Activated CD4-positive, alpha-beta T cell treated with anti-CD3 and anti-CD28 coated beads for 24 hours (primary cell): ENCODE measurements at places on chromosomes 7 and 10.

DNA sequence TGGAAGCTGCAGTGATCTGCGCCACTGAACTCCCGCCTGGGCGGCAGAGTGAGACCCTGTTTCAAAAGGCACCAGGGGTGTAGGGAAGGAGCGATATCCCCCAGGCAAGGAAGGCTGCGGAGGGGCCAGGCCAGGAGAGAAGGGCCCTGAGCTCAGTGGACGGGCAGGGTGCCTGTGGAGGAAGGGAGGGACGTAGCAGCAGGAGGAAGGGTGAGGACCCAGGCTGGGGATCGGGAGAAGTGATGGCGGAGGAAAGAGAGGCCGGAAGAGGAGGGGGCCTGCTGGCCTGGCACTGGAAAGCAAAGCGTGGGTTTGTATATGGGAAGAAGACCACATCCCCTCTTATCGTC is 45.6 kb downstream of the ALOX5 start:
- no peak for DNase-seq

DNA sequence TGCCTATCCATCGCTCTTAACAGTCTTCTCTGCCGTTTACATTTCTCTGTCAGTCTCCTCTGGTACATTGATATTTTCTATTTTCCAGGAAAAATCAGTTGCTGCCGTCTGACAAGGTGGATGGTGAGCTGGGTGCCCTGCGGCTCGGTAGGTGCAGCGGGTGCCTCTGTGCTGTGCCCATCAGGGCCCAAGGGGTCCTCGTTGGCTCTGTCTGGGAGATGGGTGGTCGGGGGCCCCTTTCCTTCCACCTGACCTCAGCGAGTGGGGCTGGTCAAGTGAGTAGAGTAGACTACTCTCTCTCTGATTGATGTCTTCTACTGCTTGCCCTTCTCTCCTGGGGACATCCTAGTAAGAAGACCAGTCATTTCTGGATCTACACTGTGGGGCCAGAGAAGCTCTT is 57.4 kb downstream of the MINDY4 start:
- no peak for DNase-seq

GRCh38 chr7:26525398-26526264 is 234.0 kb downstream of the SNX10 start:
- DNase-seq: no peak

DNA sequence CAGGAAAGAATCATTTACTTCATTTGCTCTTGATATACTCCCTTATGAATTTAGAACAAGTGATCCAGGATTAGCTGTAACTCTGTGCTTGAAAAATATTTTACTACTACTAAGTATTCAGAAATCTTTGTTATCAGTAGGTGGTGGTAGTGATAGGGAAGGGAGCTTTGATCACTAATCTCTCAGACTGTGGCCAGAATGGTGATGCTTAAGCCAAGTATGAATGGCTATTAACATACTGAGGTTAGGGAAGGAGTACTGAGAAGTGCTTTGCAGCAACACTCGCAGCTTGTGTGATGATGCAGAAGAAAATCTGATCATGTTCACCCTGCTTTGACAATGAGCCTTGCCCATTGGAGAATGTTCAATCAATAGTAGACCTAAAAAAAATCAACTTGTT is 29.3 kb downstream of the AP3M1 start:
- no peak for DNase-seq

DNA sequence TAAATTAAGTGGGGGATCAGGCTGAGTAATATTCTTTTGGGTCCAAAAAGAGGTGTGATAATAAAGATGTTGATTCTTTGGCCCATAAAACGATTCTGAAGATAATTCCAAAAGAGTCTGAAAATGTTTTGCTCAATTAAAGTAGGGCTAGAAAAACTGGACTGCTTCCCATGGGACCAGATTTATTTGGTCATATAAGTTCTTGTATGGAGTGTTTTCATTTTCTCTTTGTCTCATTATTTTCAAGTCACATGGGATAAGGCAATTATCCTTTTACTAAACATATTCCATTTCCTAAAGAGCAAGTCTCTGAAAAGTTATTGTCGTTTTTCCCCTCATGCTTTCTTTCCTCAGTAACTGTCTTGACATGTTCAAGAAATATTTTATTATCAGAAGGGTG is 41.5 kb downstream of the CDK6 start:
- no peak for DNase-seq

- no peak for DNase-seq
These were observed 20.0 kb upstream of the CRYGN start for GRCh38 chr7:151459726-151460473.

- DNase-seq: no peak
These were observed 234.6 kb upstream of the CCDC6 start for GRCh38 chr10:60140651-60141632.

- no peak for DNase-seq
These were observed 41.6 kb downstream of the SLC16A9 start for GRCh38 chr10:59668096-59668495.

DNA sequence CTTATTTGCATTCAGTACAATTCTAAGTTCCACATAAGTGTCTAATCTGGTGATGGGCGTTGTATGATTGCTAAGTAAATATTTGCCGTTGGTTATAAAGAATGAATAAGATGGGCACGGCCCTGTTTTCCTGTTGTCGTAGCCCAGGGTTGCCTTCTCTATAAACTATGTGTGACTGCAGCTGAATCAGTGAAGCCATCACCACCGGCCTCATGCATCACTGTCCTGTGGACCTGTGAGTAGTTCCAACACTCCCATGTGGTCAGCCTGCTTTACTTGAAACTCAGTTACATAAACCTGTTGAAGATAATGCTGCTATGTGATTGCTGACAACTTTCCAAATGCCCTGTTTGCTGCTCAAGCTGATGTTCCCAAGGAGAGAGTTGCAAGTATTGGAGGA is 21.6 kb upstream of the KLF6 start:
- no peak for DNase-seq

- no peak for DNase-seq
These were observed 350.3 kb downstream of the GALNT17 start for GRCh38 chr7:71482284-71482683.

DNA sequence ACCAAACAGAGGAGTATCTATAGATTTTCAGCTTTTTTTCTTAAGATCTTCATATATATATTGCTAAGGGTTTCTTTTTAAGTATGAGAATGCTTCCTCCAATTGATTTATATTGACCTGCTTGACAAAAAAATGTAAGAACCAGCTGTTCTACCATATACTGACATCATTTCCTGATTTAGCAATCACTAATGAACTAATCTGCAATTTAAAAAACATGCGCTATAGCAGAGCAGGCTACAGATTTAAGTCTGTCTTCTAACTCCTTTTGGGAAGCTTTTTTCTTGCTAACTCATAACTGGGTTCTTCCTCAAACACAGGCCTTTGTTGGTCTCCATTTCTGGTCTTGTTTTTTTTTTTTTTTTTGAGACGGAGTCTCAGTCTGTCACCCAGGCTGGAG is 33.2 kb downstream of the ABCC2 start:
- DNase-seq: no peak

DNA sequence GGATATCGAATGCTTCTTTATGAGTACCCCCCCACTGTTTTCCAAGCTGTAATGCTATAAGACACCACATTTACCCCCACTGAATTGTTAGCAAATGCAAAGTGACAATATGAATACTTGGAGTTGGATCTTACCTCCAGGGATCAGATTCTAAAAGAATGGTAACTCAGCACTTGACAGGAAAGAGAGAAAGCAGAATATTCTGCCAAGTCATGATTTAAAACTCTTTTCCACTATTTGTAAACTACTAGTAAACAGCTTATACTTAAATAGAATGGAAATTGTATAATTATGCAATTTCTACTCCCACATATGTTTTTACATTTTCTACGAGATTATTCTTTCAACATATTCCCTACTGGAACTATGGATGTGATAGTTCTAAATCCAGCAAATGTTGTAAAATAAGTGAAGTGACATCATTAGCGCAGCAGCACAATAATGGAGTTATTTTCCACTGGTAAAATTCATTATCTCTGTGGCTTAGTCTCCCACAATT is 56.0 kb upstream of the TFEC start:
- DNase-seq: no peak

GRCh38 chr10:76451911-76452310 is 1020.5 kb downstream of the LRMDA start:
- no peak for DNase-seq

- DNase-seq: no peak
These were observed 1324.5 kb downstream of the XPNPEP1 start for GRCh38 chr10:108598831-108599230.

DNA sequence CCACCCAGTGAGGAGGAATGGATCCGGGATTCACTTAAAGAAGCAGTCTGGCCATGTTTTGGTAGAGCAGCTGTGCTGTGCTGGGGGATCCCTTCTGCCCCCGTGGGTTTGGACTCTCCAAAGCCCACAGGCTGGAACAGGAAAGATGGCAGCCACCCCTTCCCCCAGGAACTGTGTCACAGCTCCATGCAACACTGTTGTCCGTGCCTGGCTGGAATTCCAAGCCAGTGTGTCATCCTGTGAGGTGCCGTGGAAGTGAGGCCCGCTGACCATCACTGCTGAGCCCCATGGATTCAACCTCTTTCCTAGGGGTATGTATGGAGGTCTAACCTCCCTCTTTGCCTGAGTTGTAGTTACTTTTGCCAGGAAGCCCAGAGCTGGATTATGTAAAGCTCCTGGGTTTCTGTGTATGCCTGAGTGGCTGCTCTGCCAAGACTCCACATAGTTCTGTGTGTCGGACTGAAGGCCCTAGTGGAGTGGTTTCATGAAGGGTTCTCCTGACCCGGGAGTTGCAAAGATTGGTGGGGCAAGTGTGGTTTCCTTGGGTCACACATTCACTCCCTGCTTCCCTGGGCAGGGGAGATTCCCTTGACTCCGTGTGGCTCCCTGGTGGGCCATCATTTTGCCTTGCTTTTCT is 35.1 kb upstream of the PCGF5 start:
- no peak for DNase-seq

DNA sequence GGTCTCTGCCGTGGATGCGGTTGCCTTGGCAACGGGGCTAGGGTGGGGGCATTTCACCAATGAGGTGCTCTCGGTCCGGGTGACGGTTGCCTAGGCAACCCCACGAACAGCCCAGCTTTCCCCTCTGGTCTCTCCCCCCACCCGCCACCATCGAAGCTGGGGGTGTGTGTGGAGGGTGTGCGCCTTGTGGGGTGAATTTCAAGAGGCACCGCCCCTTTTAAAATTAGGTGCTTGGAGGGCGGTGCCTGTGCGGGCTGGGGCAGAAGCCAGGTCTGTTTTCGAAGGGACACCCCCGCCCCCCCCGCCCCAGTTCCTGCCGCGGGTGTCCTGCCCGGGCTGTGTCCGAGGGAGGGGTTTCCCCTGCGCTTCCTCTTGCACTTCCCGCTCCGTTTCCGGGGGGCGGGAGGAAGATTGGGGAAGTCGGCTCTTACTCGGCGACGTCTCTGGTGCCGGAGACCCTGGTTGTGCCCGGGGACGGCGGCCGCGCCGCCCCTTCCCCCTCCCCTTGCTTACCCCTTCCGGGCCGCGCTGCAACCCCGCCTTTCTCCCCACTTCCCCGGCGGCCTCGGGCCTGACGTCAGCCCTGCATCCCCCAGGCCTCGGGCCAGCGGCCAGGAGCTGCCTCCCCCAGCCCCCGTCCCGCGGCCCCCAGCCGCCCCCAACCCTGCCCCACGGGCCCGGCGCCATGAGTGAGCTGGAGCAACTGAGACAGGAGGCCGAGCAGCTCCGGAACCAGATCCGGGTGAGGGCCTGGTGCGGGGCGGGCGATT is 2.2 kb downstream of the GNB2 start:
- peak; percentile 70 for DNase-seq

DNA sequence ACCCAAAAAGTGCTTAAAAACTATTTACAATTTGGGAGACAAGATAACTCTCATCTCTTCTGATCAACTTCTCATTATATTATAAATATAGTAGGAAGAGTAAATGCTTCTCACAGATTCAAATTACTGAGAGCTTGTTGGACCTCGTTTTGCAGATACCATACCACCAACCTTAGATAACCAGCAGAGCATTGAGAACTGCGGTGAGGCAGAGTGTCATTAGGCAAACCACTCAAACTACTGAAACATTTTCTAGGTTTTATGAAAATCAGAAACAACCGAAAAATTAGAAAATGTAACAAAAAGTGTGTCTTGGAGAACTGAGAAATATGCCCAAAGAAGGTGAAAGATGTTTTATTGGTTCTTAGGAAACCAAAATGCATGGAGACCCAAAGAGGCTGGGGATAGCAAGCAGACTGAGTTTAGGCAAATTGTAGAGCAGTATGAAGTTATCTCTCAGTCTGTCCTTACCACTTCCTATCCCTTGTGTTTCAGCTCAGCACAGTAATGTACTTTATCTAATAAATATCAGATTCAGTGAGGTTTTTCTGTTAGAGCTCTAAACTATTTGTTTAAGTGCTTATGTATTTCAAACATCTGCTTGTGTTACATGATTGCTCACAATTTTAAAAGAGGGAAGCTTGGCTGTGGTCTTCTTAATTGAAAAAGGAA is 77.9 kb downstream of the HECTD2 start:
- no peak for DNase-seq

GRCh38 chr10:1204434-1205326 is 148.5 kb downstream of the WDR37 start:
- no peak for DNase-seq

- no peak for DNase-seq
These were observed 1189.6 kb upstream of the C7orf33 start for GRCh38 chr7:147400925-147401324.

DNA sequence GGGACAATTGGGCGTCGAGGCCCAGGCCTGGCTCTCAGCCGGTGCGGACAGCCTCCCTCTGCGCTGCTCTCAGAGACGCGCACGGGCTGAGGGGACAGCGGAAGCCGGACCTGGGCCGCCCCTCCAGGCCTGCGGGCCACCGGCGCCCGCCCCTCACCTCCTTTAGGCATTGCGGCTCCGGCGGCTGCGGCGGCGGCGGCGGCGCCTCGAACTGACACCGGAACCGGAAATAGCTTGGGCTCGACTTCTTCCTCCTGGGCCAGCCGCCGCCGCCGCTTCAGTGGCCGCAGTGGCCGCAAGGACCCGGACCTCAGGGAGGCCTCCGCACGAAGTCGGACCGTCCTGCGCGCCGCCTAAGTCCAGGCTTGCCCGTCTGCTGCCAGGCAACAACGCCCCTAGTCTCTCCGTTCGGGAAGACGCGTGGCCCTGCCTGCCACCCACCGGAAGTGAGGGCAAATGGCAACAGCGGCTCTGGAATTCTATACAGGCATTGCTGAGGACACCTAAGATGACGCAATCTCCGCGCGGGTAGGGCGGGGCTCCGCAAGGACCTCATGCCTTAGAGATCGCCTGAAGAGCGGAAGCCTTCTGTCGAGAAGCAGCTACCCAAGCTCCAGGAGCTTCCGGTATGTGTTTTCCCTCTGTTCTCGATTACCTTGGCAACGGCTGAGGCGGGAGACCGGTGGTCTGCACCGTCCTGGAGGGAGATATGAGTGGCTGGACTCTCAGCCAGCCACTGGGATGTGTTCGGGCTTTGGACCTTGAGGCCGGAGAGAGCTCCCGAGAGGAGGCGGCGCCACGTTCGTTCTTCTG is at the start of the genes BUD31 and PDAP1:
BUD31 (plus strand) TSS at position 591 of the 813 bp plus-strand sequence. CDS start 2,124 bp downstream, outside the sequence.
PDAP1 (minus strand) TSS at position 219 of the 813 bp plus-strand sequence; CDS start at position 170, 49 bp downstream.
- peak; percentile 85 for DNase-seq
